ENCODE measurements at places on chromosomes 3 and 15.

- peak; percentile 5 for DNase-seq
Observed at GRCh38 chr3:111392894-111393398, 149.1 kb upstream of the CD96 start.

GRCh38 chr3:20669675-20670074 is 483.7 kb upstream of the SGO1 start:
- no peak for DNase-seq

DNA sequence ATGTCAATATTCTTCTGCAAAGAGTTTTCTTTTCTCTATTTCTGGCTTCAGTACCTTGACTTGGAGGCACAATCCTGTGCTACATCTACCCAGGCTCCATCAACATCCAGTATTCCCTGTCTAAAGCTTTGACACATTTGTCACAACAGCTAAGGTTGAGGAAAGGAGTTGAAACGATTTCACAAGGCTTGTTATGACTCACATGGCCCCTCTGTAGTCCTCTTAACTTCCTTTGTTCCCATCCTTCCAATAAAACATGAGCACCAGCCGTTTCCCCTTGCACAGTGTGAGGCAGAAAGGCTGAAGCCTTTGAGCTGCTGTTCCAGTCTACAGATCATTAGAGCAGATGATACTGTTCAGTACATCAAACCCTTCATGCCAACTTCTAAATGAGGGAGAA is 163.0 kb upstream of the TMCO5A start:
- no peak for DNase-seq

DNA sequence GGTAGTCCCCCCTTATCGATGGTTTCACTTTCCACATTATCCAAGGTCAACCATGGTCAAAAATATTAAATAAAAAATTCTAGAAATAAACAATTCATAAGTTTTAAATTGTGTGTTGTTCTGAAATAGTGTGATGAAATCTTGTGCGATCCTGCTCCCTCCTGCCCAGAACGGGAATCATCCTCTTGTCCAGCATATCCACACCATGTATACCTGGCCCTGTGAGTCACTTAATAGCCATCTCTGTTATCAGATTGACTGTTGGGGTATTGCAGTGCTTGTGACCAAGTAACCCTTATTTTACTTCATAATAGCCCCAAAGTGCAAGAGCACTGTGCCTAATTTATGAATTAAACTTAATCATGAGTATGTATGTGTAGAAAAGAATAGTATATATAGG is 19.1 kb downstream of the FAM81A start:
- no peak for DNase-seq

- DNase-seq: no peak
Observed at GRCh38 chr3:136350132-136350531, 100.0 kb downstream of the PCCB start.

DNA sequence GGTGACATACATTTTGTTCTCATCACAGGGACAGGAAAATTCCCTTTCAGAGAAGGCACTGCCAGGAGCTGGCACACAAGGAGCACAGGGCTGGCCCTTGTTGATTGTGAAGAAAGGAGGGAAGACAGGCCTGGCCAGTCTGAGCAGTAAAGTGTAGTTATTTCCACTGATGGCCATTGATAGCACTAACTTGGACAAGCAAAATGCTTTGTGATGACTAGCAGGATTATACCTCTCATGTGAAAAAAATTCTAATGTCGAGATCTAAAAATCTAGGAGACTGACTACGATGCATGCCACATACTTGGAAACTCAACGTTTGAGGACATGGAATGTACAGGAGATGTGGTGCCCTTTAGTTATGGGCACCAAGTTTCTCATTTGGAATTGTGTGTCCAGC is 54.3 kb upstream of the ST8SIA2 start:
- DNase-seq: no peak

DNA sequence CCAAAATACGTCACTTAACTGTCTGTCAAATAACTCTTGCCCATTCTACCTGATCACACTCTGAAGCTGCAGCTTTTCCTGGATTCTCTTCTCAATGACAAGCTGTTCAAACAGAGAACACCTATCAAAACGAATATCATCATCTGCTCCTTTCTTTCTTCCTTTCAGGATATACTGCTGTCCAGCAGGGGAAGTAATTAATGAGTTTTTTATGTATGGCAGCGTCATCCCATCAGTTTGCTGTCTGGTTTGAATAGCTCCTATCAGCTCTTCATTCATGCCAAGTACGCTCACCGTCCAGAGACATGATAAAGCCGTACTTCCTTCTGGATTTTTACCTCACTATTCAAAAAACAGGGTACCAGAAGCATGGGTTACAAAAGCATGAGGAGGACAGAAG is at the start of gene CHRM5:
TSS of gene CHRM5 (plus strand) at position 274 of the 400 bp plus-strand sequence. CDS start 94,221 bp downstream, outside the sequence.
- DNase-seq: no peak

- no peak for DNase-seq
Observed at GRCh38 chr15:37246856-37247255, 146.5 kb upstream of the MEIS2 start.

DNA sequence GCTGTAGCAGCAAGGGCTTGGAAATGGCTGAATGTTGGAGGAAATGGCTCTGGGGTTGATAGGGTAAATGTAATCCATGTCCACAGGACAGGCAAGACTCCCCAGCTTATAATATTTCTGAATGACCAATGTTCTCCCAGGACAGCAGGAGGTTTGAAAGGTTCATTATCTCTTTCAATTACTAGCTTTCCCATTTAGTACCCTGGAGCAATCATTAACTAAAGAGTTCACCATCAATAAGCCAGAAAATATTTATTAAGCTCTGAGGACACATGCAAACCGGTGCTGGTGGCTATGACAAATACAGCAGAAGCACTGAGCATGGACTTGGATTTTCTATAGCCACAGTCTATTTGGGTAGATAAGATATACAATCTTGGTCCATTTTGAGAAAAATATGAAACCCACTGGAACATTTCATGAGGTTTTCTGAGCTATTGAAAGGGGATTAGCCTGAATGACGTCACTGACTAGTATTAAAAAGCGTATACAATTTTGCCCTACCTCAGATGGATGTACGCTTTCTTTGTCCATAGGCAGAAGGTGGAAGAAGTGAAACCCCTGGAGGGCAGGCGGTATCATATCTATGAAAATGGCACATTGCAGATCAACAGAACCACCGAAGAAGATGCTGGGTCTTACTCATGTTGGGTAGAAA is 166.2 kb downstream of the CHL1 start:
- no peak for DNase-seq

DNA sequence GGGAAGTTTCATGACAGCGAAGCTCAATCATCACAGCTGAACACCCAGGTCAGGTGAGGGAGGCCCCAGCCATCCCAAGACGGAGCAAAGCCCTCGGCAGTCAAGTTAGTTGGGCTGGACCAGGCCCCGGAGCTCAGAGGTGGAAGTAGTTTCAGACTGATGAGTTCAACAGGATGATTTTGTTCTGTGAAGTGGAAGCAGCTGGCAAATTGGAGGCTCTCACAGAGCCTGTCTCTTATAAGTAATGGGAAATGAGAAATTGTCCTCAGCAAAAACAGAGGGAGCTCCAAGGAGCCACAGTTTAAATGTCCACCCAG is 245.1 kb downstream of the XXYLT1 start:
- DNase-seq: no peak

- no peak for DNase-seq
Observed at GRCh38 chr15:65806397-65806796, 14.3 kb upstream of the DENND4A start.

- no peak for DNase-seq
Observed at GRCh38 chr3:111130827-111131226, 59.2 kb downstream of the NECTIN3 start.

GRCh38 chr3:123595396-123596180 is 10.7 kb upstream of the HACD2 start:
- no peak for DNase-seq

DNA sequence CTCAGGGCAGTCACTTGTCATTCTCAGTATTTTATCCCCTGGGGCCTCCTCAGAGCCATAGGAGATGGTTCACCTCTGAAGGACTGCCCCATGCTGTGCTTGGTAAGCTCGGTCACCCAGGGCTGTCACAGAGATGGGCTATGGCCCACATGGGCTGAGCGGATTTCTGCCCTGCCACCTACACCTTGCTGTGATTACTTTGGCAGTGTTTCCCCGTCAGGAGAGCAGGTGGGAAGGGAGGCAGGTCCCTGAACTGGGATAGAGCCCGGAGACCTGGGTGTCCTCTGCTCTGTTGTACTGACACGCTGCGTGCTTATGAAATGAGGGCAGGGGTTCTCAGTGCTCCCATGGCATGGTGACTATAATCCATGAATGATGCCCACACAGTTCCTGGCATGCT is 48.9 kb downstream of the APBA2 start:
- DNase-seq: no peak

- DNase-seq: no peak
Observed at GRCh38 chr3:121956363-121956762, 62.2 kb downstream of the SLC15A2 start.

DNA sequence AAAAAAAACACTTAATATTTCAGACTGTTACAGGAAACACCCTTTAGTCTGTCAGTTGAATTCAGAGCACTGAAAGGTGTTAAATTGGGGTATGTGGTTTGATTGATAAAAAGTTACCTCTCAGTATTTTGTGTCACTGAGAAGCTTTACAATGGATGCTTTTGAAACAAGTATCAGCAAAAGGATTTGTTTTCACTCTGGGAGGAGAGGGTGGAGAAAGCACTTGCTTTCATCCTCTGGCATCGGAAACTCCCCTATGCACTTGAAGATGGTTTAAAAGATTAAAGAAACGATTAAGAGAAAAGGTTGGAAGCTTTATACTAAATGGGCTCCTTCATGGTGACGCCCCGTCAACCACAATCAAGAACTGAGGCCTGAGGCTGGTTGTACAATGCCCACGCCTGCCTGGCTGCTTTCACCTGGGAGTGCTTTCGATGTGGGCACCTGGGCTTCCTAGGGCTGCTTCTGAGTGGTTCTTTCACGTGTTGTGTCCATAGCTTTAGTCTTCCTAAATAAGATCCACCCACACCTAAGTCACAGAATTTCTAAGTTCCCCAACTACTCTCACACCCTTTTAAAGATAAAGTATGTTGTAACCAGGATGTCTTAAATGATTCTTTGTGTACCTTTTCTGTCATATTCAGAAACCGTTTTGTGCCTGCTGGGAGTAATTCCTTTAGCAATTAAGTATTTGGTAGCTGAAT is 17.9 kb downstream of the TMEM43 start:
- DNase-seq: peak; percentile 69

- DNase-seq: no peak
Observed at GRCh38 chr3:122247825-122248185, 64.3 kb downstream of the CASR start.

- no peak for DNase-seq
Observed at GRCh38 chr3:120854908-120855526, 53.0 kb upstream of the STXBP5L start.

DNA sequence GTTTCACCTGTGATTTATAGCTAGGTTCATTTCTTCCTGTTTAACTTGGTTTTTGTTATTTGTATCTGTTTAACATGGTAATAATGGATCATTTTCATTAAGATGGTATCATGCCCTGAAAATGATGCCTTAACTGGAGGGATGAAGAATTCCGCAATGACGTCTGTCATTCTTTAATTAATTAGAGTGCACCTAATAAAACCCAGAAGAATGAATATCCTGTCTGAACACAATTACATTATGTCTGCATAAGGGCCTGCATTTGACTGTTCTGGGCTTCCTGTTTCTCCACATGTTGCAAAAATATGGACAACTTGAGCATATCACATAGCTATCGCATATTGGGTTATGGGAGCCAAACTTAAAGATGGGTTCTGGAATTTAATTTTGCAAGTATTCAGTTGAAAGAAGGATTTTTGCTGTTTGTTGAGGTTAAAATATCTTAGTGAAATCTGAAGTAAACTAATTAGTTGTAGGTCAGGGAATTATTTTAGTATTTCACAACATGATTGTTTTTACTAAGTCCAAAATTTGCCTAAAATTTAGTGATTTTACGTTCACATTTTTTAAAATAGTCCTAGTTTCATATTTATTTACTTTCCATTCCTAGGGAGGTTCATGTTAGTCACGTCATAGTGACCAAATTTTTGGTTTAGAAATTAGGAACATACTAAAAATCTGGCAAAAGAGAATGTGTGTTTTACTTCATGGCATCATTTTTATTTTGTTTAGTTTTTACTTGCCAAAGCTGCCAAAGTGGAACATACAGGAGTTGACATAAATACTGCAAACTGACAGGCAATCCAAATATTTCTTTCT is 321.0 kb upstream of the TGFBR2 start:
- no peak for DNase-seq

- no peak for DNase-seq
Observed at GRCh38 chr3:169923189-169923588, 11.8 kb downstream of the SAMD7 start.

DNA sequence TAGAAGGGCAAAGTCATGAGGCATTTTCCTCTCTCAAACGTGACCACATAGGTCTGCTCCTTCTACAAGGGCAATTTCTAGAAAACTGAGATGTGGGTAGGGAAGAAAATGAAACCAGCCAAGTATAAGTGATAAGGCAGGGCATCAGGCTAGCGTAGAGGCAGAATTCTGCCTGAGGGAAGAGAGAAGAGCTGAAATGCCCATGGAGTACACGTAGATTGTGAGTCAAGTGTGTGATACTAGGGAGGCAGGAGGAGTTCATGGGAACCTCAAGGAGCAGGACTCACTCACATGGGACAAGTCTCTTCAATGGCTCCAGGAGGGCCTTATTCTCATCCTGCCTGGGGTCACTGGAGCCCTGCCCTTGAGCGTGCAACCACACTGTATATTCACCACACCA is 34.9 kb upstream of the PPP4R2 start:
- DNase-seq: no peak

- no peak for DNase-seq
Observed at GRCh38 chr15:54605556-54605955, 591.2 kb downstream of the RSL24D1 start.

GRCh38 chr3:56366641-56367162 is 101.6 kb downstream of the ERC2 start:
- DNase-seq: no peak
